ENCODE measurements at places on chromosomes 7 and 10.

DNA sequence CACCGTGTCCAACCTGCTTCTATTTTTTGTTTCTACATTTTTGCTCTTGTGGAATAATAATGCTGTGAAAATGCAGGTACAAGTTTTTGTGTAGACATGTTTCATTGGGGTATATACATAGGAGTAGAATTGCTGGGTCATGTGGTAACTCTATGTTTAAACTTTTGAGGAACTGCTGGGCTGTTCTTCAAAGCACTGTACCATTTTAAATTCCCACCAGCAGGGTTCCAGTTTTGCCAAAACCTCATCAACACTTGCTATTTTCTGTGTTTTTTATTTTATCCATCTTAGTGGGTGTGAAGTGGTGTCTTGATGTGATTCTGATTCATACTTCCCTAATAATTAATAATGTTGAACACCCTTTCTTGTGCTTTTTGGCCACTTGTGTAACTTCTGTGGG lies 138.6 kb downstream of the RGS10 start:
- peak; percentile 27 for DNase-seq

DNA sequence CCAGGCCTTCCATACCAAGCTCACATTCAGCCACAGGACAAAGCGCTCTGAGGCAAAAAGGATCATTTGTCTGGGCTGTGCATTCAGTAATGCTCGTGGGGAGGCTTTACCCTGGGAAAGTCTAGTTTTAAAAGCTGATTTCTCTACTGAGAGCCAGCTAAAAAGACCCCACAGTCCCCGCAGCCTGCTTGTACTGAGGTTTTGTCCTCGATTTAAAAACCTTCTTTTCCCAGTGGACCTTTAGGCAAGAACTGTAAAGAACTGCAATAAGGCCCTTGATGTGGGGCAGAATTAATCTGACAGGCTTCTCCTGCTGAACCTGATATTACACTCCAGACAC lies 180.3 kb downstream of the USP6NL start:
- DNase-seq, result no peak

DNA sequence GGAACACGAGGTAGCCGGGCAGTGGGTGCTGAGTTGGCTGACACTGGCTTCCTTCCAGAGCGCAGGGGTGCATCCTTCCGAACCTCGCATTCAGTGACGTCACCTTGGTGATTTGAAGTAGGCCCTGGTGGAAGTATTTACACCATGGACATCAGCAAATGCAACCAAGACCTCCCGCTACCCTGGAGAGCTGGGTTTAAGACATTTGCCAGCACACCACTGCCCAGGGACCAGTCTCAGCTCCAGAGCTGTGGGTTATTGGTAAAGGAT lies 106.4 kb upstream of the GPR26 start:
- no peak for DNase-seq

DNA sequence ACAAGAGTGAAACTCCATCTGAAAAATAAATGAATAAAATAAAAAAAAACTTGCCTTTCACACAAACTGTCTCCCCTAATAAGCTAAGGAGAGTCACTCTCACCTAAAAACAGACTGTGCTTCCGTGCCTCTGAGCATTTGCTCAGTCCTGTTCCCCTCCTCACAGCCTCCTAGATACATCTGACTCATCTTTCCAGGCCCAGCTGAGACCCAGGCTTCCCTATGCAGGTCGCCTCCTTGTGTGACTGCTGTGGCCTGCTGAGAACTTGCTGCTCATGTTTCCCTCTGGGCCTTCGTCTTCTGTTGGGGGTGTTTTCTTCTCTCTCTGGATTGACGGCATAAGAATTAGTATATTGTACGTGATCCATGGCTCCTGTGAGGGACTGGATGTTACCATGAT lies 777.7 kb downstream of the LRMDA start:
- DNase-seq, result no peak

- DNase-seq, result no peak
Measured at GRCh38 chr10:188546-188945, 53.3 kb downstream of the ZMYND11 start.

- no peak for DNase-seq
Measured at GRCh38 chr10:383519-383918, 248.3 kb downstream of the ZMYND11 start.

GRCh38 chr7:73999664-74000435 lies 28.1 kb upstream of the ELN start:
- DNase-seq, result no peak

- peak; percentile 25 for DNase-seq
Measured at GRCh38 chr10:50362547-50363125, 111.3 kb upstream of the ASAH2 start.

DNA sequence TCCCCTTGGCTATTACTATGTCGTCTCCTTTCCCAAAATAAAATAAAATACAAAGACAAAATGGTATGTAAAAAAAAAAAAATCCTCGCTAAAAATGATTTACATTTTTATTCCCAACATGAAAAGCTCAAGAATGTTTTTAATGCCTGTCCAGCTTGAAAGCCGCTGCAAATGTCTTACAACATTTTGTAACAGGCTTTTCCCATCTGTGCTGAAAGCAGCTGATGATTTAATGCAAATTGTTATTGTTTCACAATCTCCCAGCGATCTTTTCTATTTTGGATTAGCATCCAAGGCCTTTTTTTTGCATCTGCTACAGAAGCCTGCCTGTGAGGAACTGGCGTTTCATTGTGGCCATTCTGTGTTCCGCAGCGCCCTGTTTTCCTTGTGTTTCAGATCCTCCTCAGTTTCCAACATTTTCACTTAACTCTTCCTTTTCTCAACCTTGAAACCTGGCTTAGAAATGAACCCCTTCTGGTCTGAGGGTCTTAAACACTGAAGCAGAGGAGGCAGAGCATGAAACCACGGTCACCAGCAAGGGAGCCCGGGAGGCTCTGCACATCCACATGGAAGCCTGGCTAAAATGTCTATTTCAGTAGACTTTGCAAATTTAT lies 712.1 kb downstream of the PARD3 start:
- DNase-seq, result no peak

DNA sequence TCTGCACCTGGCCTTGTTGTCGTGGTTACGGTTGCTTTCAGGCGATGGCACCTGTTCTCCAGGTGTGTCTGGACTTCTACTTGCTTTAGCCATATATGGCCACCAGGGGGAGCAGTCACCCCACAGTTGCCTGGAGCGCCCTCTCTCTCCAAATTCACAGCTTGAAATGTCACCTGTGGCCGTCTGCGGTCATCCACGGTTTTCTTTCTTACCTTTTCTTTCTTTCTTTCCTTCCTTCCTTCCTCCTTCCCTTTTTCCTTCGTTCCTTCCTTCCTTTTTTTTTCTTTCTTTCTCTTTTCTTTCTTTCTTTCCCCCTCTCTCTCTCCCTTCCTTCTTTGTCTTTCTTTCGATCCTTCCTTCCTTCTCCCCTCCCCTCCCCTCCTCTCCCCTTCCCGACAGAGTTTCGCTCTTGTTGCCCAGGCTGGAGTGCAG lies 150.5 kb upstream of the VKORC1L1 start:
- DNase-seq, result peak; percentile 7

DNA sequence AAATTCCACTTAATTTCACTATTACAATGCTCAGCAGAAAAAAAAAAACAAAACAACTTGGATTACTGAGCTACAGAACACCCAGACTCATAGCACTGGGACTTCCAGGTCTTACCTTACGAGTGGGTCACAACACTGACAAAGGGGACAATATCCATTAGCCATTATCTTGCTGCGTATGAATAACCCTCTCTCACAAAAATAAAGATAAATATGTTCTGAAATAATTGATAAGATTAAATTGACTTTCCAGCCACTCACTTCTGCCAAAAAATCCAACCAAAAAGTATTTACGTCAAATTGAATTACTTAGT lies 128.7 kb downstream of the PKD1L1 start:
- DNase-seq, result no peak

GRCh38 chr7:116679500-116679899 lies 7.5 kb downstream of the MET start:
- peak; percentile 9 for DNase-seq

DNA sequence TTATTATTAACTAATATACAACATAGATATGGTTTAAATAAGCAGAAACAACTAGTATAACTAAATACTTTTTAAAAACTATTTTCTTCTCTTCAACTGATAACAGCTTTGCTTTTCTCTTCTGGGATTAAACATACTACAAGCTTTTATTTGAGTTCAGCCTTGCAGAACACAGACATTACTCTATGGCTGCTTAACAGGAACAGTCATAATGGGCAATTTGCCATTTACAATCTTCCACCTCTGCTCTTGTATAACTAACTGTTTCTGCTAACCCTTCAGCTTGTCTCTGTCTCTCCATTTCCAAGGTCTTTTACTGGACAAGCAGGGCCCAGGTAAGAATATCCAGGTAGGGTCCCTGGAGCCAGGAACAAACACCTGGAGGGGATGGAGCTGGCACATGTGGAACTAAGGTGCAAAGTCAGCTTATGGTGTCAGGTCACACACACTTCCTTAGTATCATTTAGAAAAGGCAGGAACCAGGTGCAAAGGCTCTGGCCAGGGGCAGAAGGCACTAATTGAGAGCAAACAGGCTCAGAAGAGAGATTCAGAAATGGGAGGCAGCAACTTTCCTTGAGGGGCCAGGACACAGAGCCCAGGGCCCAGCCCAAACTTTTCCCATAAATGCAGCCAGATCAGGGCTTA lies 93.1 kb downstream of the STRA8 start:
- DNase-seq, result no peak

- DNase-seq, result no peak
Measured at GRCh38 chr7:132857703-132858102, 224.2 kb downstream of the CHCHD3 start.

GRCh38 chr7:104993217-104993862 lies 20.7 kb upstream of the KMT2E start:
- peak; percentile 49 for DNase-seq

DNA sequence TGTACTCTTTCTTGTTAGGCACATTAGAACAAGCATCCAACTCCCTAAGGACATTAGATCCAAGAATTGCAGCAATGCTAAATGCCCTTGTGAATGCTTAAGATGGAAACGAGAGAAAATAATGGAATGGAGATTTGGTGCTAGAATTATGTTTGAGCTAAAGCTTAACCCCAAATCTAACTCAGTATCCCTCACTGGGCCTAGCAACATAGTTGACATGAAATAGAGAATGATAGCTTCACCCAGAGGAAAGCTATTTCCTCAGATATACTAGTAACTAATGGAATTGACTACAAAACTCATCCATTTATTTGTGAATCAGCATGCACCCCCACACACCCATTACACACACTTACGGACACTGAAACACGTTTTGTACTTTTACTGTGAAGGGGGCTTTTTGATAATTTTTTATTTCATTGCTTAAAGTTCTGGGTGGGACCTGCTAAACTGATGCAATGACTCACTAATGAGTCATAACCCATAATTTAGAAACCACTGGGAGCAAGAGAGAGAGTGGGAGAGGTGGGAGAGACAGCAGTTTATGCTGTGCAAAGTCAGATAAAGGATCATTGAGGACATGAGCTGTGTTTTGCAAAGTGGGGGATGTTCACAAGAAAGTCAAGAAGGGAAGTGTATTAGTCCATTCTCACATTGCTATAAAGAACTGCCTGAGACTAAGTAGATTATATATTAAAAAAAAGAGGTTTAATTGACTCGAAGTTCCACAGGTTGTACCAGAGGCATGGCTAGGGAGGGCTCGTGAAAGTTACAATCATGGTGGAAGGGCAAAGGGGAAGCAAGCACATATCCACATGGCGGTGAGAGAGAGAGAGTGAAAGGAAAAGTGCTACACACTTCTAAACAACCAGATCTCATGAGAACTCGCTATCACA lies 382.7 kb downstream of the SFMBT2 start:
- DNase-seq, result peak; percentile 80

DNA sequence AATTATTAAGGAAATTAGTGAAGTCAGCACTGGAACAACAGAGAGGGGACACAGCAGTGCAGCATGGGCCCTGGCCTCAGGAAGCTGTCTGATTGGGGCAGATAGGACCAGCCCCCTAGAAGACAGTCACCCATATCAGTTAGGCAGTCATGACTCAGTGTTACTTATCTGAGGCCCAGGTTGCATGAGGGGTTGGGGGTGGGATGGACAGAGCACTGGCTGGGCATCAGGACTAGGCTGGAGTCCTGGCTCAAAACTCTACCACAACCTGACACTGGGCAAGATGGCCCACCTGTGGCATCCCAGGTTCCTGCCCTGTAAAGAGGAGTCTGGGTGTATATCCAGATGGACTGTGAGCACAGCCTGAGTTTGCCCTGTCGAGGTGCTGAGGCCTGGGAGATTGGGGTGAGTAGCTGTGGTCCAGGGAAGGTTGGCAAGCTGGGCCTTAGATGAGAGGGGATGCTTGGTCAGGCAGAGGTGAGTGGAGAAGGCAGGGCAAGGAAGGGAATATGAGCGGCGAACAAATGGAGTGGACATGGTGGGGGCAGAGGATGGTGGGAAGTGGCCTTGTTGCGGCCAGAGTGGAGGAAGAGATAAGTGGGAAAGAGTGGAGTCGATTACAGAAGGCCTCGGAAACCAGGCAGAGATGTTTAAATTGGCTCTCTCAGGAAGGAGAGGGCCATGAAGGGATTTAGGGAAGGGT lies 37.5 kb downstream of the HK1 start:
- DNase-seq, result no peak

GRCh38 chr7:32250471-32251260 lies 180.5 kb upstream of the PDE1C start:
- DNase-seq, result no peak

DNA sequence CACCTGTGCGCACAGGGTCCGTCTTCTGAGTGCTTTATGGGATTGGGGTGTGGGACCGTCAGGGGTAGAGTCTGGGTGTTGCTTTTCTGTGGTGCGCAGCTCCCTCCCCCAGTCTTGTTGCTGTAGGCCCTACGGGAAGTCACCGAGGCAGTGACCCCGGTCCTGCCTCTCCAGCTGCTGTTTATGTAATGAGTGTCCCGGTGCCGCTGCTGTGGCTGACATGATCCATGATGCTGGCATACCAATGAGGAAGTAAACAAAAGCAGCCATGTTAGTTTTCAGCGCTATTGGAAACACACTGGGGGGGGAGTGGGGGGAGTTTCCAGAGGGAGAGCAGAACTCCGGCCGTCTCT lies 1.1 kb downstream of the TRIM8 start:
- DNase-seq, result peak; percentile 86

- no peak for DNase-seq
Measured at GRCh38 chr7:121521711-121522400, 125.7 kb upstream of the FAM3C start.

GRCh38 chr7:65449505-65449852 lies 75.8 kb downstream of the ZNF92 start:
- no peak for DNase-seq

- no peak for DNase-seq
Measured at GRCh38 chr7:88635149-88635548, 124.4 kb upstream of the ZNF804B start.

GRCh38 chr10:62610649-62611229 lies 193.8 kb upstream of the ADO start:
- peak; percentile 62 for DNase-seq

DNA sequence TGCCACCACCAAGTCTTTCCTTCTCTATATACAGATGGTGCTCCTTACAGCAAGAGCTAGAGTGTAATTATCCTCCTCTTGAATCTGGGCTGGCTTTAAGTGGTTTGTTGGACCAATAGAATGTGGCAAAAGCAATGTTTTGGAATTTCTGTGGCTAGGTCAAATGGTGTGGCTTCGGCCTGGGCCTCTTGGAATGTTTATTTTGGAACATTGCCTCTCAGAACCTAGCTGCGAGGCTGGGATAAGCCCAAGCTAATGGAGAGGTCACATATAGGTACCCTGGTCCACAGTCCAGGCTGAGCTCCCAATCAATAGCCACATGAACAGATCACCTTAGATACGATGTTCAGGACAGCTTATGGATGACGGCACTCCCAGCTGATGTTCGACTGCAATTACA lies 556.7 kb downstream of the TYW1 start:
- no peak for DNase-seq

Measured in inflammatory macrophage treated with lipopolysaccharide for 4 hours (primary cell).